ENCODE measurements at places on chromosomes 2 and 18.

DNA sequence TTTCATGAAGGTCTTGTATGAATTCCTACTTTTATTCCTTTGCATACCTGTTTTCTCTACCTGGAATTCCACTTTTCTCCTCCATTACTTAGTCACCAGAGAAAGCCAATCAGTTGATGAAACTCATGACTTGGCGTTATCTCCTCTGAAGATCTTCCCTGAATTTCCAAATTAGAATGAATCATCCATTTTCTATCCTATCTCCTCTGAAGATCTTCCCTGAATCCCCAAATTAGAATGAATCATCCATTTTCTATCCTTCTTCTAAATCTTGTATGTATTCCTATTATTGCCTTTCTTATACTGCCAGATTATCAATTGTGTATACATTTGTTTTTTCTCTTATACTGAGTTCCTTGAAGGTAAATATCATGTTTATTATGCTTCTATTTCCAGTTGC, 440.4 kb downstream of the CCDC85A start:
- DNase-seq: no peak

DNA sequence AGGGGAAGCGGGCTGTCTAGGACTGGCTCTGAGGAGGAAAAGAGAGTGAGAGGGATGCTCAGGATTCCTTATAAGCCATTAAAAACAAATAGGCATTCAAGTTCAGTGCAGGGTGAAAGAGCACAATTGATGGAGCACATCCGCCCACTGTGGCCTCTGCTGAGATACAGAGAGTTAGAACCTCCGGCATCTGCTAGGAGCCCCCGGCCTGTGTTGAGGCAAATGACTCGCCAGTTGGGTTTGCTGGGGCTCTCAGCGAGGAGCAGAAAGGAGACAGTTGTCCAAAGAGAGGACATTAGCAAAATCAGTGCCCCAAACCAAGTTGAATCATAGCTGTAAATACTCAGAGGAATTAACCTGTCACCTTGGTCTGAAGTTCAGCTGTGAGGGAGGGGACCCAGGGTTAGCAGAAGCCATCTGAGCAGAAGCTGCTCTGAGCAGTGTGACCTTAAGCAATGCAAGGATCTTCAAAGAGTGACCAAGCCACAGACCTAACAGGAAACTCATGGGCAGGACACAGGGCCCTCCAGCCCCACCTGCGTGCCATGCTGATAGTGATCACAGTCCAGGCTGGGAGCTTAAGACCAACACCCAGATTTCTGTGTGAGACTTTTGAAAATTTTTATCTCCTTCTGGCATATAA, 23.3 kb upstream of the IL18RAP start:
- no peak for DNase-seq

DNA sequence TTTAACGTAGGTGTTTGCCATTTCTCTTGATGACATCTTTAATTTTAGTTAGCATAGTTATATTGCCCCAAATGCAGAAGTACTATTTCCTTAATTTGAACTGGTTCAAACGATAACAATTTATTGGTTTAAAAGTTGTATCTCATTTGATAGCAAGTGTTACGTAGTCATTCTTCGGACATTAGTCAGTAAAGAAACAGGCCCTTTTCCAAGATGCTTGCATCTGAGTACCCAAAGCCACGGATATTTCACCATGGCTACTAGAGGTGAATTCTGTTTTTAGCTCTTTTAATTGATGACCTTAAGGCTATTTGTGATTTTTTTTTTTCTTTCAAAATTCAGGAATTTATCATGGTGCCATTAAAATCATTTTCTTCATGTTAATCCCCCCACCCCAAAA, 32.1 kb downstream of the GLS start:
- no peak for DNase-seq

- DNase-seq: no peak
Observed at GRCh38 chr2:195320413-195320973, 336.5 kb upstream of the SLC39A10 start.

- DNase-seq: no peak
Observed at GRCh38 chr2:190696792-190697398, 48.0 kb downstream of the NAB1 start.

GRCh38 chr2:7634409-7634808, 717.2 kb downstream of the RNF144A start:
- no peak for DNase-seq

- no peak for DNase-seq
Observed at GRCh38 chr2:4765787-4766530, 926.2 kb upstream of the SOX11 start.

Data from GM04503 (cell line).